ENCODE measurements at places on chromosomes 2 and 18.
A peak's percentile ranks its signal among the peaks of the same experiment; 100 is the strongest.

- DNase-seq = no peak
Measured at GRCh38 chr2:85481818-85482777, 56.9 kb upstream of the MAT2A start.

DNA sequence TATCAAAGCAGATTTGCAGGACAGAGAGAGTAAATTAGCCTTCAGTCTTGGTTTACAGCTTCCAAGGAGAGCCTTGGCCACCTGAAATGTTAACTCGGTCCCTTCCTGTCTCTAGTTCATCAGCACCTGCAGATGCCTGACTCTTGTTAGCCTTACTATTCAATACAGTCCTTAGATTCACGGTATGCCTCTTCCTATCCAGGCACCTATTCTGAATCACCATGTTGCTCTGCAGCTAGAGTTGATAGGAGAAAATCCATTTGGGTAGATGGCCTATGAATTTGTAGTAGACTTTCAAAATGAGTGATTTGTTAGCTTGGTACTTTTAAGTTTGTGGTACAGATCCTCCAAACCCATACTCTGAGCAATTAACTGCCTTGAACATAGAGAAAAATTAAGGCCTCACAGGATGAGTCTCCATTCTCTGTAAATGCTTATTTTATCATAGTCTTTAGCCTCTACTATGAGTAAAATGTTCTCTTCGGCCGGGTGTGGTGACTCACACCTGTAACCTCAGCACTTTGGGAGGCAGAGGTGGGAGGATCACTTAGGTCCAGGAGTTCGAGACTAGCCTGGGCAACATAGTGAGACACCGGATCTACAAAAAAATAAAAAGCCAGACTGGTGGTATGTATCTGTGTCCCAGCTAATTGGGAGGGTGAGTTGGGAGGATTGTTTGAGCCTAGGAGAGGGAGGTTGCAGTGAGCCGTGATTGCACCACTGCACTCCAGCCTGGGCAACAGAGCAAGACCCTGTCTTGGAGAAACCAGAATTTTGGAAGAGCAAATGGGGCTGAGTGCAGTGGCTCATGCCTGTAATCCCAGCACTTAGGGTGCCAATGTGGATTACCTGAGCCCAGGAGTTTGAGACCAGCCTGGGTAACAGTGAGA lies 32.9 kb downstream of the PTCD3 start:
- no peak for DNase-seq

GRCh38 chr2:98191883-98192282 lies 104.9 kb downstream of the VWA3B start:
- no peak for DNase-seq

- no peak for DNase-seq
Measured at GRCh38 chr2:164061129-164061746, 325.4 kb upstream of the FIGN start.

DNA sequence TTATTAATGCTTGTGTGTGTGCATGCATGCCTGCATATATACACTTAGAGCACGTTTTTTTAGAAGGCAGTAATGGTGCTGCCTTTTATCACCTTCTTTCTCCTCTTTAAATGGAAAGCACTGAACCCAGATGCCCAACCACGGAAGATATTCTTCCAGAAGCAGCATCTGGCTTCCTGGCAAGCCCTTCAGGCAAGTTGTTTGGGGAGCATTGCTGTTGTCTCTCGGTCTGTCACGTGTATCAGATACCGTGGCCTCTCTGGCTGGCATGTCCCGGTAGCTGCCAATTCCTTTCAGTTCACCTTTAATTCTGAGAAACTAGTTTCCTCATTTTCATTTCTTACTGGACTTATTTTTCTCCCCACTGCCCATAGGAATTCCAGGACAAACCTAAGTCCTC lies 587.8 kb downstream of the ARHGAP15 start:
- DNase-seq = no peak

- DNase-seq = no peak
Measured at GRCh38 chr18:45957100-45957499, 10.0 kb downstream of the EPG5 start.

DNA sequence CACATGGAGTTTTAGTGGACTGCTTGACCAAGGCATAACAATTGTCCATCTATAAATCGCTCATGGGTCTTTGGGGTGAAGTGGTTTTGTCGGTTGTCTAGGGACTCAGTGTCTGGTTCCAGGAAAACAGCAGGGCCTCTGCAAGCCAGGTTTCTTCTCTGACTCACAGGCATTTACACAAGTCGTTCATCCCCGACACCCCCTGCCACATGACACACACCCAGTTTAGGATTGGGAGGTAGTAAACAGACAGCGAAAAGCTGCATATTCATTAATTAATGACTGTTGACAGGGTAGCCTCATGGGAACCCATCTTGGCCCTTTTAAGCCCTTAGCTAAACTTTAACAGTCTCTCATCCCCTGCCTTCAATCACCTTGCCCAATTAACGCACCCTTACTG lies 194.8 kb upstream of the ACVR2A start:
- no peak for DNase-seq

DNA sequence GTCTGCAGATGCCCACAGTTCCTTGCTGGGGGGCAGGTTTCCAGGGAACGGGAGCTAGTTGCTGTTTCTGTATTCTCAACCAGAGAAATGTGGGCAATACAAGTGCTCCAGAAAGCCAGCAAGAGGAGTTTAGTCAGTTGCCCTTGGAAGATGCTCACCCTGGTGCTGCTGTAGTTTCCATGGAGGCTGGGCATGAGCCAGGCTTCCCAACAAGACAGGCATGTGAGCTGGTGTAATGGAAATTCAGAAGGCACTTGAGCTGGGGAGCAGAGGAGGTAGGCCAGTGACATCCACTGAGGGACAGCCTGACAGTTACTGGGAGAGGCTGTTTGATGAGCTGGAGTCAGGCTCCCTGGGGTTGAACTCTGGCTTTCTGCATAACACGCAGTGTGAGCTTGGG lies 7.7 kb downstream of the HK2 start:
- DNase-seq = no peak

GRCh38 chr2:37880551-37880950 lies 44.5 kb upstream of the RMDN2 start:
- DNase-seq = no peak

DNA sequence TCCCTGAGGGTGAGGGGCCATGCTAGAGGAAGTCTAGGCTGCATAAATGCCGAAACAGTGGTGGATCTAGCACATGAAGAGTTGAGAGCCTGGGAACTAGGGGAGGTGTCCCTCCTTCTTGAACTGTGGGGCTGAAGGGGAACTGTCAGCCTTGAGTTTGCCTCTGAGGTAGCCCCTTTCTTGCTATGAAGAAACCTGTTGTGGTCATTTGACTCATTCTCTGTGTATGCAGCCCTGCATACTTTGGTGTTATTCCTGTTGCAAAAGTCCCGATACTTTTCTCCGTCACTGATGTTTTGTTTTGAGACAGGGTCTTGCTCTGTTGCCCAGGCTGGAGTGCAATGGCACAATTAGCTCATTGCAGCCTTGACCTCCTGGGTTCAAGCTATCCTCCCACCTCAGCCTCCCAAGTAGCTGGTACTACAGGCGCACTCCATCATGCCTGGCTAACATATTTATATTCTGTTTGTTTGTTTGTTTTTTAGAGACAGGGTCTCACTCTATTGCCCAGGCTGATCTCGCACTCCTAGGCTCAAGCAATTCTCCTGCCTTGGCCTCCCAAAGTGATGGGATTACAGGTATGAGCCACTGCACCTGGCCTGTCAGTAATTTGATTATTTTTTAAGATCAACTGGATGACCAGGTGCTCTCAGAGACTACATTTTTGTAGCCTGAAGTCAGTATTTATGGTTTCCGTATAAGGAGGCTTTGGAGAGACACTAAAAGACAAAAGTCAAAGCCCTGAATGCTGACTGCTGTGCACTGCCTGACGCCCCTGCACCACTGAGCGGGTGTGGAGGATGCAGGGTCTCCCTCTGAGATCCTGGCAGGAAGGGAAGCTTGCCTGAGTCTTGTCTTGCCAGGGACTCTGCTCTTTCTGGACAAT lies 126.0 kb upstream of the MSH6 start:
- DNase-seq = no peak

- DNase-seq = no peak
Measured at GRCh38 chr2:37338933-37339332, 5.5 kb upstream of the QPCT start.

- DNase-seq = no peak
Measured at GRCh38 chr18:49460976-49461601, 644 bp upstream of the DYM start.

DNA sequence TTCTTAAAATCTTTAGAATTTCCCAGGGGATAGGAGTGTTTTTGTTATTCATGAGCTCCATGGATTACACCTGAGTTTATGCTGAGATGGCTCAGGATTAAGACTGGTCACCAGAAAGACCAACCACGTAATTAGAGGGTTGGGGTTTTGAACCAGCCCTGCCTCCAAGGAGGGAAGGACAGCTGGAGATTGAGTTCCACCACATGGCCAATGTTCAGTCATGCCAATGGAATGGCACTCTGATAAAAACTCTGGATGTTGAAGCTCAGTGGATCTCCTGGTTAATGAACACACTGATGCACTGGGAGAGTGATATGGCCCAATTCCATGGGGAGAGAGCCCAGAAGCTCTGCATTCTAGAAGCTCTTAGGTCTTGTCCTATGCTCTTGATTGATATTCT lies 38.7 kb upstream of the PTPN4 start:
- no peak for DNase-seq

GRCh38 chr2:160730296-160730995 lies 236.8 kb upstream of the RBMS1 start:
- no peak for DNase-seq

- no peak for DNase-seq
Measured at GRCh38 chr2:33321236-33321771, 155.1 kb upstream of the RASGRP3 start.

- peak; percentile 35 for DNase-seq
Measured at GRCh38 chr2:105873721-105874120, 129.0 kb downstream of the NCK2 start.

- no peak for DNase-seq
Measured at GRCh38 chr2:5019324-5019723, 672.9 kb upstream of the SOX11 start.

DNA sequence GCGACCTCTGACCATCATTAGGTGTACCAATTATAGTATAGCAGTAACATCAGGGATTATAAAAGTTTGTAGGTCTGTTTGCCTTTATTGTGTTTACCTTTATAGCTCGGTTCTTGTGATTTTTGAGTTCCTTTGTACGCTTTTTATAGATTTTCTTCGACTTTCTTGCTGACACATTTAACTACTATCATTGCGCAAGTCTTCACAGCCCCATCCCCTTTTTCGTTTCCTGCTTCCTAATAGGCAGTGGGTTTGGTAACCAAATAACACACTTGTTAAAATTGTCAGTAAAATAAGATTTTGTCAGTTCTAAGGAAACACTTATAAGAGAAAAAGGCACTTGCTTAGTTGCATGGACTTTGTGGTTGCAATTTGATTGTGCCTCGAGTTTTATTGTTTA lies 541.5 kb downstream of the LRP1B start:
- DNase-seq = no peak
